ENCODE measurements at places on chromosomes 5 and 9.

DNA sequence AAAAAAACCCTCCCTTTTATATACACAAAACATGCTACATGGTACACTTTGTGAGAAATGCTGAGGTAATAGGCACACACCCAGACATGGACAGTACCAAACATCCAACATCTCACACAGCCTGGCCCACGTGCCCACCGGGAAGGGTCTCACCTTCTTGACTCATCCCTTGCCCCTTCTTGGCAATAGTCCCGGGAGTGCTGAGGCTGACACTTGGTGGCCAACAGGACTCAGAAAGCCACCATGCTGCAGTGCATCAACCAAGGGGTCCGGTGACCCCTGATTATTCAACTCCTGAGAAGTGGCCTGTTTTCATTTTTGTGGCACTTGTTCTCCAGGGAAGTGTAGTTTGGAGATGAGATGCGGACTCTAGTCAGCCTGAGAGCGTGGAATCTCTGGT lies 35.0 kb downstream of the ANGPTL2 start:
- DNase-seq = no peak

DNA sequence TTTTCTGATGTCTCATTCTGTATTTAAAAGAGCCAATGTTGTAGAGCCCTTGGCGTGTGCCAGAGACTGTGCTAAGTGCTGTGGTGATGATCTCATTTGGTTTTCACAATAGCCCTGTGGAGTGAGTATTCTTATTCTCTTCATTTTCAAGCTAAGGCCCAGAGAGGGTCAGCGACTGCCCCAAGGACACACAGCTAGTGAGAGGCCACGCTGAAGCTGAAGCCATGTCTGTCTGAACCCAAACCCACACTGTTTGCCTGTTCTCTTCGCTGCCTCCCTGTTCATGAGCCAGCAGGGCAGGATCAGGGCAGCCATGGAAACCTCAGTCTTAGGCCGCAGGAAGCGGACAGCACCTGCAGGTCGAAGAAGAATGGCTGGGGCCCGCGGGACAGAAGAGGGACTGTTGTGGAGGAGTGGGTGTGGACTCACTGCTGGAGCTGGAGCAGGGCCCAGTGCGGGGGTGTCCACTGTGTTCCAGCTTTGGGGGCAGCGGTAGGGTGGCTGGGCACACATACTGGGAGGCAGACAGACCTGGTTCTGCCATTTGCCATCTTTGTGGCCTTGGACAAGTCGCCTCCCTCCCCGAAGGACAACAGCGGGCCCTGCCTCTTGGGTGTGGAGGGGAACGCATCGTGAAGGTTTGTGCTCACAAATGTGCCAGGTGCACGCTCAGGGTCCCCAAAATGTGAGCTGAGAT lies 257.9 kb upstream of the MVB12B start:
- no peak for DNase-seq

- DNase-seq = peak; percentile 25
Measured at GRCh38 chr9:134099123-134099761, 31.4 kb upstream of the BRD3 start.

- DNase-seq = no peak
Measured at GRCh38 chr5:141760193-141760592, 78.2 kb upstream of the ARAP3 start.

Measured in iris pigment epithelial cell (primary cell).